ENCODE measurements at places on chromosomes 7 and 10.

GRCh38 chr10:111933937-111934336 lies 249.6 kb downstream of the GPAM start:
- no peak for DNase-seq

DNA sequence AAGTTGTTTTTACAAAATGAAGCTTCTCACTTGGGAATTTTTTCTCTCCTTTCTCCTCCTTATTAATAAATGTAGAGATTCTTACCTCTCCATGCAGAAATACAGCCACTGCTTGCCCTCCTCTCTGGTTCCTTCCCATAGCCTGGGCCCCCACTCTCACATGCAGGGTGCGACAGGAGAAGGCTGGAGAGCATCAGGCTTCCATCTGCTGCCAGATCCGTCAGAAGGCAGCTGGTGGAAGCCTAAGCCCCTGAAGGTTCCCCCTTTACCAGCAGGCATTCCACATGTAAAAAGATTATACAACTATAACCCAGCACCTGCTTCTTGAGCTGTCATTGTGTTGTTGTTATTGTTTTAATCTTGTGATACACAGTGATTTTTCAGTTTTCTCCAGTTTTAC lies 314.2 kb downstream of the LHFPL3 start:
- DNase-seq: no peak

GRCh38 chr7:81331061-81332018 lies 412.5 kb upstream of the SEMA3C start:
- DNase-seq: peak; percentile 68

DNA sequence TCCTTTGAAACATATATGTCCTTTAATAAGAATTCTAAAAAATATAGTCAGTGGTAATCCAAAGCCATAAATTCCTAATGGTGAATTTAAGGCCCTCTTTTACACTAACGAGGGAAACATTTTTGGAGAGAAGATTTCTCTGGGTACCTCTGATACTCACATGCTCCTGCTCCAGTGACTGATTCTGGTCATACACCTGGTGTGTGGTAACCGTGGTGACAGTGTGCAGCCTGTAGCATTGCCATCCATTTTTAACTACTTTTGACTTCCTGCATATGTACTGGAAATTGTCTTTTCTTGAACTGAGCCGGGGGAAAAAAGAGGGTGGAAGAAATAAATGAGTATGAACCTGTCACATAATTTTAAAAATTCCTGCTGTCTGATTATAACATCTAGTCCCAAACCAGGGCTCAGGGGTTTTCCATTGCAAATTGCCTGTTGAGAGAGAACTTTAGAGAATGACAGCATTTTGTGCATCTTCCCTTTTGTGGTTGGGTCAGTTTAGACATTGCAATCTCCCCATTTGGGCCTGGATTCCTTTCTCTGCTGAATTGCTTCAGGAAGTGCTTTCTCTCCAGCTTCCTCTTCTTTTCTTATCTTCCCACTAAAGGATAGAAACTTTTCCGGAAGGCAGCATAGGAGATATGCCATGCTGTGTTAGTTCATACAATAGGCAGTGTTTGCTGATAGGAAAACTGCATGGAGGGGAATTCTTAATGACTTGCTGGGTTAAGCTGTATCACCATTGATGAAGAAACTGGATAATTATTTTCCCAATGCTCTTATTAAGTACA lies 125.5 kb downstream of the GRM3 start:
- no peak for DNase-seq

DNA sequence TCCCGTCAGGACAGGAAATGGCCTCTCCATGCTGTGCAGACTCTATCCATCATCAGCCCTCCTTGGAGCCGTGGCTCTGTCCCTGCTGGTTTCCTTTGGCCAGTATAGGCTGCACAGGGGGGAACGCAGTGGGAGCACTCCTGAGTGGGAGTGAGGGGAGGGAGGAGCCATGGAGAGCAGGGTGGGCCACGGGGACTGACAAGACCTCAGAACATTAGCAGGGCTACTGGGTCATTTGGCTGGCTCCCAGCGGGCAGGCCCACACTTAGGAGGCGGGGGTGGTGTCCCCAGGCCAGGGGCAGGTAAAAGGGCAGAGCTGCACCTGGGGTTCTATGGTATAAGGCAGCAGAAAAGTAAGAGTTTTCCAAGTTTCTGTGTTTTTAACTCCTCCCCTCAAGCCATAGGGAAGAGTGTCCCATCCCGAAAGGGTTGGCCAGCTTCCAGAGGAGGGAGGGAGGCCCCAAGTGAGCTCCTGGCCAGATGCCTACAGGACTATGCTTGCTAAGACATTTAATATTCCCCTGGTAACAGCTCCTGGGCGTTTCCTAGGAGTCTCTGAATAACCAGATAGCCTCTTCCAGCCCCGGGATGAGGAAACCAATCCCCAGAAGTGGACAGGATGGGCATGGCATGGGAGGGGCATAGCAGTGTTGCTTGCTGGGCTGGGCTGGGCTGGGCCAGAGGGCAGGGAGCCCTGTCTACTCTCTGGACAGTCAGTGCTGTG lies 5.5 kb upstream of the OPN4 start:
- peak; percentile 75 for DNase-seq

GRCh38 chr10:62866451-62866850 lies 50.3 kb upstream of the EGR2 start:
- DNase-seq: peak; percentile 38

Data from fibroblast of lung (primary cell).